Muscle of leg (tissue), 16 donors: ENCODE measurements at places on chromosomes 16 and 17. TPM values are rescaled to one million over a fixed set of nuclear protein-coding genes. Genes with fewer than 3 reads are reported as not detected.
A peak's percentile ranks its signal among the peaks of the same experiment; 100 is the strongest.

GRCh38 chr17:41835800-41836549 is at the start of gene NT5C3B:
NT5C3B (minus strand) TSS chr17:41836232; CDS start chr17:41836193, 39 bp downstream.
- peaks cover 16% of the 10 kb centered on the region for H3K36me3 ChIP-seq
- DNase-seq, result peak; percentile 79
- peak within 1 kb of the TSS; percentile 88 for H3K4me3 ChIP-seq
- peaks cover 15% of the 10 kb centered on the region for H3K4me1 ChIP-seq
- no peak within 1 kb of the TSS for H3K27ac ChIP-seq
- H3K27me3 ChIP-seq, result no peaks in the 10 kb centered on the region

- peaks cover 6% of the 10 kb centered on the region for H3K36me3 ChIP-seq
- H3K4me1 ChIP-seq, result no peaks in the 10 kb centered on the region
- no peak overlapping the region for H3K27ac ChIP-seq
- H3K27me3 ChIP-seq, result no peaks in the 10 kb centered on the region
Measured at GRCh38 chr17:43140396-43141332, 15.5 kb upstream of the BRCA1 start.

The TTC19 gene
- total RNA-seq, result 21.1 TPM

The USP36 gene
- total RNA-seq, result 17.8 TPM

GRCh38 chr17:61382796-61383688 is 16.6 kb upstream of the TBX2 start:
- peaks cover 65% of the 10 kb centered on the region for H3K4me1 ChIP-seq
- H3K4me3 ChIP-seq, result no peak overlapping the region
- no peak for DNase-seq
- no peaks in the 10 kb centered on the region for H3K36me3 ChIP-seq

DNA sequence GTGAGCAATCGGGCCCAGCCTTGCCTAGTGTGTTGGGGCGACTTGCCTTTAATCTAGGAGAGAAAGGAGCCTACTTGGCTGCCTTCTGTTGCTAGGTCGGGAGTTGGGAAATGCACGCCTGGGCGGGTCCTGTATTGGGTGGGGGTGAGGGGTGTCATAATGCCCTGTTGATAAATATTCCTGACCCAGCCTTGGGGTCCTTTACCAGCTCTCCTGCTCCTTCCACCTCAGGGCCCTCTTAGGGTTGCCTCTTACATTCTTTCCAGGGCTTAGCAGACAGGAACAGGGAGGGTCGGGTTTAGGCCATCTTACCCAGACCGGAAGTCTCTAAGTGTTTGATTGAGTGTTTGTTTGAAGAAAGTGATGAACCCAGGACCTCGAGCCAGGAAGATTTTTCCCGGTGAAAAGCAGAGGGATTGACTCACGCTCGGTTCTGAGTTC is 112.9 kb downstream of the SEC14L1 start:
- peaks cover 4% of the 10 kb centered on the region for H3K4me1 ChIP-seq
- H3K36me3 ChIP-seq, result no peaks in the 10 kb centered on the region
- no peak overlapping the region for H3K4me3 ChIP-seq
- no peak for DNase-seq

The CHST6 gene
- 5.4 TPM for total RNA-seq

DNA sequence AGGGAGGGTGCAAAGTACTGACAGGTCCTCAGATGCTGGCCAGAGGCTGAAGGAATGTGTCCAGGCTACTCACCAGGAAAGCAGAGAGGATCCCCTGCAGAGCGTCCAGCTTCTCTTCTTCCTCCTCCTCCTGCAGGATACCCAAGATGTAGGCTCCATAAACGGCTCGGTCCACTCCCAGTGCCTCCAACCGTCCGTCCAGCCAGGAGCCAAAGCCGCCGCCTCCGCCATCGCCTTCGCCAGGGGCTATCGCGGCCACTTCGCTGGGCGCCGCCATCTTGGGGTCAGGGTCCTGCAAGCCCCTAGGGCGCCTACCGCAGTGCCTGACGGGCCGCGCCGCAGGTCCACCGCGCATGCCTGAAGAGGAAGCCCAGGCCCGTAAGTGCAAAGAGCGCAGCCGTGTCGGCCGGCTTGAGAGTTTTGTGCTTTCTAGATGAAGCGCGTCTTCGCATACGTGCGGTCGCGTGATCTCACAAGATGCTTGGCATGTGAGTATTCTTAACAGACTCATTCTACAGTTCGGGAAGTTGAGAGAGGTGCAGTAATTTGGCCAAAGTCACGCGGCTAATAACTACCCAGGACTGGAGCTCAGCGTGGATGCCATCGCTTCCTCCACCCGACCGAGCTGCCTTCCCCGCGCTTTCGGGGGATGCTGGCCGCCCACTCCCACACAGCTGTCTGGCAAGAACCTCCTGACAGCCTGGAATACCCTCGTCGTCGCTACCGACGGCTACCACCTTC is at the start of gene CCDC43:
Gene CCDC43, minus strand, starts transcription at position 300 of the 741 bp plus-strand sequence. Its CDS starts 23 bp downstream, at position 277.
- peak; percentile 95 for DNase-seq
- H3K4me3 ChIP-seq, result peak within 1 kb of the TSS; percentile 98
- H3K36me3 ChIP-seq, result no peaks in the 10 kb centered on the region
- H3K27me3 ChIP-seq, result no peaks in the 10 kb centered on the region
- H3K27ac ChIP-seq, result peak within 1 kb of the TSS; percentile 90

The LAT gene
- total RNA-seq, result 1.4 TPM

DNA sequence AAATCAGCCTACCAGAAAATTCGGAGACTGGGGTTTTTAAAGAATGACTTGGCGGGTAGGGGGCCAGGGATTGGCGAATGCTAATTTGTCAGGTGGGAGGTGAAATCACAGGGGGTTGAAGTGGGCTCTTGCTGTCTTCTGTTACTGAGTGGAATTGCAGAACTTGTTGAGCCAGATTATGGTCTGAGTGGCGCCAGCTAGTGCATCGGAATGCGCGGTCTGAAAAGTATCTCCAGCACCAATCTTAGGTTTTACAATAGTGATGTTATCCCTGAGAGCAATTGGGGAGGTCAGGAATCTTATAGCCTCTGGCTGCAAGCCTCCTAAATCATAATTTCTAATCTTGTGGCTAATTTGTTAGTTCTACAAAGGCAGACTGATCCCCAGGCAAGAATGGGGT is 762 bp upstream of the RBL2 start:
- peaks cover 2% of the 10 kb centered on the region for H3K4me1 ChIP-seq
- H3K27me3 ChIP-seq, result no peaks in the 10 kb centered on the region
- H3K27ac ChIP-seq, result no peak overlapping the region
- H3K4me3 ChIP-seq, result no peak overlapping the region
- DNase-seq, result no peak

The TENT4B gene
- 5.2 TPM for total RNA-seq

- no peaks in the 10 kb centered on the region for H3K27me3 ChIP-seq
- H3K27ac ChIP-seq, result no peak overlapping the region
- peak; percentile 73 for DNase-seq
- no peak overlapping the region for H3K4me3 ChIP-seq
Measured at GRCh38 chr16:52069866-52070265, 477.1 kb downstream of the TOX3 start.

The FAM20A gene
- total RNA-seq, result 5.7 TPM

DNA sequence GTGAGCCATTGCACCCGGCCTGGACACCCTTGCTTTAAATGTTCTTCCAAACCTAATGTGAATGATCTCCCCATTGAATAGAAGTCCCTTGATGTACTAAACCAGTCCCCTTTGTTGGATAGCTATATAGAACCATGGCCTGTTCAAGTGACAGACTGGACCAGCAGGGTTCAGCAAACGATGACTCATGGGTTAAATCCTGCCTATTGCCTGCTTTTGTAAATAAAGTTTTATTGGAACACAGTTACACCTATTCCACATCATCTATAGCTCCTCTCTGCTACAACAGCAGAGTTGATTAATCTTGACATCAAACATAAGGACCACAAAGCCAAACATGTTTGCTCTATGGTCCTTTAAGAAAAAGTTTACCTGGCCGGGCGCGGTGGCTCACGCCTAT is 56.1 kb downstream of the CRISPLD2 start:
- no peaks in the 10 kb centered on the region for H3K27me3 ChIP-seq
- H3K4me1 ChIP-seq, result no peaks in the 10 kb centered on the region
- no peak overlapping the region for H3K27ac ChIP-seq
- peaks cover 2% of the 10 kb centered on the region for H3K36me3 ChIP-seq

GRCh38 chr17:74164446-74165045 is 38.9 kb upstream of the RPL38 start:
- no peak overlapping the region for H3K27ac ChIP-seq
- H3K36me3 ChIP-seq, result no peaks in the 10 kb centered on the region
- DNase-seq, result no peak

DNA sequence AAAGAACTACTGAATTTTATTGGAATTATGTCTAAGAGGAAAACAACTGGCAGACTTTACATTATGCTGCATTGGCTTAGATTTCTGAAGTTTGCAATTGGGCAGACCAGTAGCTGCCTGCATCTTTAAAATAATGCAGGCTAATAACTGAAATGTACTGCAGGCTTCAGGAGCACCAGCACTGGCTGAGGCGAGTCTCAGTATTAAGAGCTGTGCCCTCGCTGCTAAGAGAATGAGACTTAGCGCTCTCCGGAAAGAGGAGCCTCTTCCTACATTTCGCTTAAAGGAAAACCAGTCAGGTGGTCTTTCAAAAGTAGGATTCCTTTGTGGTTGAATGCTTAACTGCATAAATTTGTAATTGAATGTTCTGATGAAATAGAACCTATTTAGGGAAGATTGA is 885 bp downstream of the CNTNAP4 start:
- H3K27me3 ChIP-seq, result peaks cover 2% of the 10 kb centered on the region
- peak overlapping the region; percentile 76 for H3K27ac ChIP-seq
- H3K4me3 ChIP-seq, result peak overlapping the region; percentile 29
- DNase-seq, result peak; percentile 31
- no peaks in the 10 kb centered on the region for H3K36me3 ChIP-seq

The CHST5 gene
- total RNA-seq, result 0.22 TPM

The B4GALNT2 gene
- total RNA-seq, result under 0.01 TPM

DNA sequence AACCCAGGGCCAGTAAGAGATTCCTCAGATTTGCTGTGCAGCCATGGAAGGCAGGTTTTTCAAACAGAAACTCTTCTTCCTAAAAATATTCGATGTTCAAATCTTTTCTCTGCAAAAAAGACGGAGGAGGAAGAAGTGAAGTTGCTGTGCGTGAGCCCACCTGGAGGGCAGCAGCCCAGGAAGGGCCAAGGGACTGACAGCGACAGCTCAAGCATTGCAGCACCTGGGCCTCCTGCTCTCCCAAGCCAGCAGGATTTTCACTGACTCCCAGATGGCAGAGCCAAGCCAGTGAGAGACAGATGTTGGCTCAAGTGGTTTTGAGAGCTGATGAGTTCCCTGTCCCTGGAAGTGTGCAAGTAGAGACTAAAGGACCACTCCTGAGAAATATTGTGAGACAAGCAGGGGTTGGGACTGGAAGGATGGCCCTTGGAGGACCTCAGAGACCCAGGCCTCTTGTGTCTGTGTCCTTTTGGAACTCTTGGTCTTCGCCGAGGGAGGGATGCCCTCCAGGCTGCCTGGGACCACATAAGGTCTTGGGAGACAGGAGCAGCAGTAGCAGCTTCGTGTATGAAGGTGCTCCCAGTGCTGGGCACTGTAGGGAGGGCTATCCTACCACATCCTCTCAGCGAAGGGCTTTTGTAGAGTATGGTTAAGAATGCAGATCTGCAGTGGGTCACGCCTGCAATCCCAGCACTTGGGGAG is 29.3 kb upstream of the TNFRSF13B start:
- no peak overlapping the region for H3K4me3 ChIP-seq
- DNase-seq, result no peak
- H3K36me3 ChIP-seq, result no peaks in the 10 kb centered on the region
- H3K27ac ChIP-seq, result no peak overlapping the region
- H3K27me3 ChIP-seq, result peaks cover 4% of the 10 kb centered on the region

- no peaks in the 10 kb centered on the region for H3K4me1 ChIP-seq
- no peak overlapping the region for H3K4me3 ChIP-seq
- H3K27me3 ChIP-seq, result no peaks in the 10 kb centered on the region
- no peak for DNase-seq
- peaks cover 78% of the 10 kb centered on the region for H3K36me3 ChIP-seq
- no peak overlapping the region for H3K27ac ChIP-seq
Measured at GRCh38 chr16:22318690-22319358, 21.6 kb downstream of the POLR3E start.

The KCNAB3 gene
- 2.4 TPM for total RNA-seq

The MFAP4 gene
- total RNA-seq, result 157 TPM

GRCh38 chr16:12526515-12526914 is 277.2 kb downstream of the CPPED1 start:
- H3K4me1 ChIP-seq, result no peaks in the 10 kb centered on the region
- no peak for DNase-seq

GRCh38 chr16:2979669-2980226 is 498 bp downstream of the PKMYT1 start:
- H3K4me1 ChIP-seq, result peaks cover 30% of the 10 kb centered on the region
- H3K27me3 ChIP-seq, result peaks cover 2% of the 10 kb centered on the region
- no peak for DNase-seq
- peak overlapping the region; percentile 74 for H3K4me3 ChIP-seq
- H3K27ac ChIP-seq, result no peak overlapping the region

GRCh38 chr16:29024278-29024677 is 39.4 kb downstream of the LAT start:
- H3K27me3 ChIP-seq, result peaks cover 4% of the 10 kb centered on the region
- peaks cover 5% of the 10 kb centered on the region for H3K4me1 ChIP-seq
- no peaks in the 10 kb centered on the region for H3K36me3 ChIP-seq
- H3K27ac ChIP-seq, result no peak overlapping the region
- no peak overlapping the region for H3K4me3 ChIP-seq
- no peak for DNase-seq

GRCh38 chr17:47239967-47240651 is 13.5 kb upstream of the ITGB3 start:
- no peak overlapping the region for H3K4me3 ChIP-seq
- H3K4me1 ChIP-seq, result peaks cover 17% of the 10 kb centered on the region
- H3K27ac ChIP-seq, result peak overlapping the region; percentile 90
- peaks cover 3% of the 10 kb centered on the region for H3K36me3 ChIP-seq
- H3K27me3 ChIP-seq, result peaks cover 2% of the 10 kb centered on the region

- H3K4me1 ChIP-seq, result peaks cover 21% of the 10 kb centered on the region
- no peaks in the 10 kb centered on the region for H3K27me3 ChIP-seq
- no peak for DNase-seq
- H3K27ac ChIP-seq, result no peak overlapping the region
Measured at GRCh38 chr16:14502932-14503741, 126.9 kb downstream of the PARN start.

DNA sequence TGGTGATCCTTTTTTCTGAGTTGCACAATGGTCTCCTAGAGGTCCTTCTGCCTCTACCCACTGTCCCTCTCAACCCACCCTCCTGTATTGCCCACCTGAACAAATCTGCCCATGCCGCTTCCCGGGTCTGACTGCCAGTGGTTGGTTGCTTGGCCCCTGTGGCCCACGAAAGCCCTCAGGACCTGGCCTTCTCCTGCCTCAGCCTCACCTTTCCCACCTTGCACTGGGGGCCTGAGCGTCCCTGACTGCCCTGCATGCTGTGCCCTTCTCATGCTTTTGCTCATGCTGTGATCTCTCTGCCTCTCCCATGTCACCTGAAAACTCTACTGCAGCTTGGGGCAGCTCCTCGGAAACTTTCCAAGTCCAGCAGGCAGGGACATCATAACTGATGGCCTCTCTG is 13.8 kb upstream of the KDM6B start:
- H3K4me1 ChIP-seq, result peaks cover 8% of the 10 kb centered on the region
- no peak overlapping the region for H3K27ac ChIP-seq
- H3K36me3 ChIP-seq, result peaks cover 2% of the 10 kb centered on the region
- no peaks in the 10 kb centered on the region for H3K27me3 ChIP-seq
- DNase-seq, result no peak
- H3K4me3 ChIP-seq, result no peak overlapping the region
